M059J (cell line): ENCODE measurements at places on chromosomes 16 and 17. TPM values are rescaled to one million over a fixed set of nuclear protein-coding genes. Genes with fewer than 3 reads are reported as not detected.

DNA sequence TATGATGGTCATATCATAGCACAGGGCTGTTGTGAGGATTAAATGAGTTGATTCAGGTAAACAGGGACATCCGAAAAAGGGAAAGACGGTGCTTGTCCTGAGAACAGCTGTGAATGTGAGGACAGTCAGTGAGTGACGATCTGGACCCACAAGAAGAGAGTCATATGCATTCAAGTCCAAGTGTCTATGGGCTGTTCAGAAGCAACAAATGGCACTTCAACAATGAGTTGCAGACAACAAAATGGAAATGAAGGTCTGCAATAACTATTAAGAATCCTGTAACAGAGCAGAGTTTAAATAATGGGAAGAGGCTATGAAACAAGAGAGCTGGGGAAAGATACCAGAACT, 100.3 kb downstream of the ADCY9 start:
- DNase-seq: no peak

GRCh38 chr16:80366023-80366422, 174.8 kb upstream of the DYNLRB2 start:
- DNase-seq: peak; percentile 41

The CUEDC1 gene
- 4.4 and 16.2 TPM in 2 replicates for total RNA-seq

The CCL11 gene
- not detected in 2 replicates for total RNA-seq
